ENCODE measurements at places on chromosomes 7 and 10. TPM values are rescaled to one million over a fixed set of nuclear protein-coding genes. Genes with fewer than 3 reads are reported as not detected.

DNA sequence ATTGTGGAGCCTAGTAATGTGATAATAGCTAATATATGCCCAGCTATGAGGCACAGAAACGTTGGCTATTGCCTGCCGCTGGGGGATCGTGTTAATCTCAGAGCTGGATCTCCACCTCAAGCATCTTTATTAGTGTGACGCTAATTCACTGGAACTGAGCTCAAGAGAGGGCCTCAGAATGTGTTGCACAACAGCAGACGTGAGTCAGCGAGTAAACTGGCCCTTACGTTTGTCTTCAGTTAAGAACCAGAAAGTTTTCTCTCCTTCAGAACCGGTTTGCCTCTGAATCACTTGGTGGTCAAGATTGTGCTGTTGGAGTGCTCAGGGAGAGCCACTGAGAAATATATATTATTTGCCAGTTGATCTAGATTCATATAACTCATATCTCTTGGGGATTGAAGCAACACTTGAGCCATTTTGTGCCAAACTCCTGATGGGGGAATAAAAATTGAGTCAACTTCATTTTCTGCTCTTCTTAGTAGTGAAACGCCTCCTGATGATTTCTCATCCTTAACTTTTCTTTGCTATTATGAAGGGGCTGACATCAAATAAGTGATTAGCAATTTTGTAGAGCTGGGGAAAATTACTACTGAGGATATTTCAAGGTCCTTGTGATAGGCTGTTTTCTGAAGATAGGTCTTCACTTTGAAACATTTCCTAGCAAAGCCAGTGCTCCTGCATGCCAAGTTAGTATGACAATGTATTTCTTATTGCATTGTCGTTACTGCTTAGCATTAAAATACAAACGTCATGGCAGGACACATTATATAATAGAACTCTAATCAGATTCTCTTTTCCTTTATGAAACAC lies 22.3 kb downstream of the BZW2 start:
- no peak for DNase-seq

PAX4 gene
- polyA plus RNA-seq = not detected

- DNase-seq = no peak
Observed at GRCh38 chr10:86756511-86757112, at the start of gene BMPR1A. Gene BMPR1A, plus strand, starts transcription at chr10:86756619. Its CDS starts 119,400 bp downstream, at chr10:86876019.

DNA sequence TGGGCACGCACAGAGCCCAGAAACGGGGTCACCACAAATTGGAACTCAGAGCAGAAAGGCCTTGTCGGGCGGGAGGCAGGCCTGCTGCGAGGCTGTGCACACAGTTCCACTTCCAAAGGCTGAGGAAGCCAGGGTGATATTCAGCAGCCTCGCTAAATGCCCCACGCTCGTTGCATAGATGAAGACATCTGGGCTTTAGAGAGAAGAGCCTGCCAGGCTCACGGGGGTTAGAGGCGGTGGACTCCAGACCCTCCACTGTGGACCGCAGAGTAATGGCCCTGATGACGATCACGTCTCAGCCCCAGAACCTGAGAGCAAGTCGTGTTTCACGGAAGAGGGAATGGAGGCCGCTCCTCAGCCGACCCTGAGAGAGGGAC lies 104.2 kb downstream of the DNAJB6 start:
- DNase-seq = no peak

- DNase-seq = no peak
Observed at GRCh38 chr7:98553666-98554065, 63.4 kb upstream of the NPTX2 start.

All from CD4-positive, CD25-positive, alpha-beta regulatory T cell (primary cell).